ENCODE measurements at places on chromosomes 16 and 17.

DNA sequence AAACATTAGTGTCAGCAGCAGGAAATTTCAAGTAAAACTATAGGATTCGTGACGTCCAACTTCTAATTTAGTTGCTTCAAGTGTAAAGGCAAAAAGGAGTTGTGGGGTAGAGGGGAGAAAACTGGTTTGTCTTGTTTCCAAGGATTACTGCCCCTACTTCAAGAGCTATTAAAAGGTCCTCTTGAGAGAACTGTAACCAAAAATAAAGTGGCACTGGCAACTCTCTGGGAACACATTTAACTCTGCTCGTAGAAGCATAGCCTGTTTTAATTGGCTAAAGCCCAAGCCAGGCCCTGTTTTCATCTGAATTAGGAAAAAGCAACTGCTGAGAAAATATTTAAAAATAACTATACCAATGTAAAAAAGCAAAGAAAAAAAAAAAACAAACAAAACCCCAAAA, 51.8 kb upstream of the AKAP1 start:
- no peak for DNase-seq

- no peak for DNase-seq
Measured at GRCh38 chr17:62847426-62847825, 39.3 kb upstream of the MARCHF10 start.

GRCh38 chr16:81601008-81601428, 156.4 kb downstream of the CMIP start:
- DNase-seq = no peak

GRCh38 chr17:76444518-76445311, 8.2 kb downstream of the UBE2O start:
- no peak for DNase-seq

- no peak for DNase-seq
Measured at GRCh38 chr17:58172369-58173071, 5.7 kb downstream of the OR4D2 start.

DNA sequence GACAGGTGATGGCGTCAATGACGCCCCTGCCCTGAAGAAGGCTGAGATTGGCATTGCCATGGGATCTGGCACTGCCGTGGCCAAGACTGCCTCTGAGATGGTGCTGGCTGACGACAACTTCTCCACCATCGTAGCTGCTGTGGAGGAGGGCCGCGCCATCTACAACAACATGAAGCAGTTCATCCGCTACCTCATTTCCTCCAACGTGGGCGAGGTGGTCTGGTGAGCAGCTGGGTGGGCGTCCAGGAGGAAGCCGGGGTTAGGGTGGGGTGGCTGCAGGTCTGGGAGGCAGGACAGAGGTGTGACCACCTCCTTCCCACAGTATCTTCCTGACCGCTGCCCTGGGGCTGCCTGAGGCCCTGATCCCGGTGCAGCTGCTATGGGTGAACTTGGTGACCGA, 23.2 kb downstream of the RABEP2 start:
- no peak for DNase-seq

DNA sequence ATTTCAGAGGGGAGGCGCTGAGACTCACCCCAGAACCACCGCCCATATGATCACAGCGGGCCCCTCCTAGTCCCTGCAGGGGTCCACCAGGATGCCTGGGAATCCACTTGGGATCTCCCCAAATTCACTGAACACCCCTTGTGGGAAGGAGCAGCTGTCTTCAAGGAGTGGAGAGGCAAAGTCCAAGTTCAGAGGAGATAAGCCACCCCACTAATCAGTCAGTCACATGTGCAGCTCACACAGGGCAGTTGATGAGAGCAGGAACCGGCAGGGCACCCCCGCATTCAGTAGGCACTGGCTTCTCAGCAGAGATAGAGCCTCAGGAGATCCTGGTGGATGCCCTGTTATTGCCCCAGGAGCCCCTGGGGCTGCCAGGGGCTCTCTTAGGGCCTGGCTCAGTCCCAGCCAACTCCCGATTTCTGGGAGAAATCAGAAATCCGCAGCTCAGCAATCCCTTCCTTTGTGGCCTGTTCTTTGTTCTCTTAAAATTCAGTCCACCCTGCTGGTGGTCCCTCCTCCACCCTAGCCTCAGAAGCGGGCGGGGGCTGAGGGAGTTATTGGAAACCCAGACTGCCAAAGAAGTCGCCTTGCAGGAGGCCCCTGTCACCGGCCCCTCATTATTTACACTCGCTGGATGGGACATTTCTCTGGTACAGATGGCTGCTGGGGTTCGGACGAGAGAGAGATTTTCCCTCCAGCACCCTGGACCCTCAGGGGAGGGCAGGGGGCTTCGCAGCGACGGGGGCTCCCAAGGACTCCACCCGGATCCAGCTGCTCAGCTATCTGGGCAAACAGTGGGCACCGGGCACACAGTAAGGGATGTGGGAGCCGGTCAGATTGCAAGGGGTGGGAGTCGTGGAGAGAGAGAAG, 1.8 kb downstream of the CDC42EP4 start:
- no peak for DNase-seq

DNA sequence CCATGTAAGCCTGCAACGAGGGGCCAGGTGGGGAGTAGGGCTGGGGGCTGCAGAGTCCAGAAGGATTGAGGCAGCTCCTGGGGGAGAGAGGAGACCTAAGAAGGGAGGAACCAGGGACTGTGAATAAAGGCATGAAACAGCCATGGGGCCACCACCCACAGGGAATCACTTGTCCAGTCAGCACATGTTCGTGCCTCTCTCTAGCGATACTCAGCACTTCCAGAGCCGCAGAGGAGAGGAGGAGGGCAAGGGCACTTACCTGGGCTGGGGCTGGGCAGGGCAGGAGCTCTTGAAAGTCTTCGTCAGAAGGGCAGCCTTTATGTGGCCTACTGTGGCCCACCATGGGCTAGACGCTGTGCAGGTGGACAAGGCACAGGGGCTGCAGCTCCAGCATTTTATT, 24.2 kb downstream of the CACNA1G start:
- no peak for DNase-seq

GRCh38 chr17:67180275-67180674, 64.7 kb downstream of the HELZ start:
- no peak for DNase-seq

- no peak for DNase-seq
Measured at GRCh38 chr17:22505660-22506059, 813.3 kb downstream of the KCNJ18 start.

GRCh38 chr16:78659216-78659615, 559.8 kb downstream of the WWOX start:
- no peak for DNase-seq

- DNase-seq = no peak
Measured at GRCh38 chr16:69838489-69838888, 76.4 kb downstream of the WWP2 start.

GRCh38 chr16:78976212-78976611, 624.3 kb downstream of the MAF start:
- no peak for DNase-seq

GRCh38 chr17:38559880-38560230, 45.9 kb downstream of the SRCIN1 start:
- no peak for DNase-seq

DNA sequence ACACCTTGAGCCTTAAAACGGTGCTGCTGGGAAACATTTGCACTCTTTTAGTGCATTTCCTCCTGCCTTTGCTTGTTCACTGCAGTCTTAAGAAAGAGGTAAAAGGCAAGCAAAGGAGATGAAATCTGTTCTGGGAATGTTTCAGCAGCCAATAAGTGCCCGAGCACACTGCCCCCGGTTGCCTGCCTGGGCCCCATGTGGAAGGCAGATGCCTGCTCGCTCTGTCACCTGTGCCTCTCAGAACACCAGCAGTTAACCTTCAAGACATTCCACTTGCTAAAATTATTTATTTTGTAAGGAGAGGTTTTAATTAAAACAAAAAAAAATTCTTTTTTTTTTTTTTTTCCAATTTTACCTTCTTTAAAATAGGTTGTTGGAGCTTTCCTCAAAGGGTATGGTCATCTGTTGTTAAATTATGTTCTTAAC, 4.4 kb downstream of the SOX9 start:
- DNase-seq = no peak

DNA sequence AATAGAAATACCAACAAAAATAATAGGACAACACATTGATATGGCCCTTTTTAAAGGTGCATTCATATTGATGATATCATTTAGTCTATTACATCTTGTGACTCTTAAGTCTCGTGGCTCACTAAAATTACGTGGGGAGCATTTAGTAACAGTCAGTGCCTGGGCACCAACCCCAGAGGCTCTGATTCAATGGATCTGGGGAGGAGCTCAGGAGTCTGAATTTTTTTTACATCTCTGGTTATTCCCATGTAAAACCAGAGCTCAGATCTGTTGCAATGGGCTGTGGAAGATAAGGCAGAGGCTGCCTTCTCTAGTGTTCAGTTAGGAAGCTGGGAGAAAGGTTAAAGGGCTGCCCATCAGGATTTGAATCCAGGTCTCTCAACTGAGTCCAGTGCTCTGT, 549.9 kb upstream of the CDH5 start:
- DNase-seq = no peak

- DNase-seq = no peak
Measured at GRCh38 chr17:78412403-78412802, 34.0 kb downstream of the PGS1 start.

DNA sequence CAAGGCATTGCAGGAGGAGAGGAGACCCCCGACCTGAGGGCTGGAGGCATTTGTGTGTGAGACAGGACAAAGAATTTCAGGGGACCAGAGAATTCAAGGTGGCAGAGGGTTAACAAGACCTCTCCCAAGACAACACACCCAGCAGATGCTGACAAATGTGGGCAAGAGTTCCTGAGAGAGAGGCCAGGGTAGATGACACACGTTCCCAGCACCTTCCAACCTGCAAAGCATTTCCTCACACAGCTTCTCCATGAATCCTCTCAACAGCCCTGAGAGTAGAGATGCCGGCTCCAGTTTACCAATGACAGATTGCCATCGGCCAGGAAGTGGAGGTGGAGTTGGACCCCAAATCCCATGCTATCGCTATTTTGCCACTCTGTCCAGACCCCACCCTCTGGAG, 25.0 kb downstream of the WNT3 start:
- DNase-seq = no peak

DNA sequence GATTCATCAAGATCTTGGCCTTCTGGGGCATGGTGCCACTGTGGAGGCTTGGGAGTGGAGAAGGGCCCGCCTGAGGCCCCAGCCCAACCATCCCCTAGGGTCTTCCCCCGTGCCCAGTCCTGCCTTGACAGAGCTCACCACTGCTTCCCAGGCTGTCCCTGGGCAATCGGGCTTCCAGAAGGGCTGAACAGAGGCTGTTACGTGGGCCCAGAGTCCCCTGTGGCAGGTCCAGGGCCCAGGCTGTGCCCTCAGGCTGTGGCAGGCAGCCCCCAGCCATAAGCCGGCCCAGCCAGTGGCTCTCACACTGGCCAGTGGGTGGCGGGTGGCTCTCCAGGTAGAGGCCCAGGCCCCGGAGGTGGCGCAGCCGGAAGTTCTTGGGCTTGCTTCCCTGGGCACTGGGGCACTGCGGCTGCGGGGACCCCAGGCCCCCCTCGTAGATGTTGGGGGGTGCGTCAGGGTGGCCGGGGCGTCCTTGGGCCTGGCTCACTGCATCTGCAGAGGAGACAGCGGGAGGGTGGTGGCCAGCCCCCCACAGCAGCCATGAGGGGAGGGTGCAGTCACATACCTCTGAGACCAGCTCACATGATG, 809 bp downstream of the C16orf90 start:
- DNase-seq = no peak

GRCh38 chr17:15262291-15263205, 2.6 kb downstream of the PMP22 start:
- DNase-seq = no peak

DNA sequence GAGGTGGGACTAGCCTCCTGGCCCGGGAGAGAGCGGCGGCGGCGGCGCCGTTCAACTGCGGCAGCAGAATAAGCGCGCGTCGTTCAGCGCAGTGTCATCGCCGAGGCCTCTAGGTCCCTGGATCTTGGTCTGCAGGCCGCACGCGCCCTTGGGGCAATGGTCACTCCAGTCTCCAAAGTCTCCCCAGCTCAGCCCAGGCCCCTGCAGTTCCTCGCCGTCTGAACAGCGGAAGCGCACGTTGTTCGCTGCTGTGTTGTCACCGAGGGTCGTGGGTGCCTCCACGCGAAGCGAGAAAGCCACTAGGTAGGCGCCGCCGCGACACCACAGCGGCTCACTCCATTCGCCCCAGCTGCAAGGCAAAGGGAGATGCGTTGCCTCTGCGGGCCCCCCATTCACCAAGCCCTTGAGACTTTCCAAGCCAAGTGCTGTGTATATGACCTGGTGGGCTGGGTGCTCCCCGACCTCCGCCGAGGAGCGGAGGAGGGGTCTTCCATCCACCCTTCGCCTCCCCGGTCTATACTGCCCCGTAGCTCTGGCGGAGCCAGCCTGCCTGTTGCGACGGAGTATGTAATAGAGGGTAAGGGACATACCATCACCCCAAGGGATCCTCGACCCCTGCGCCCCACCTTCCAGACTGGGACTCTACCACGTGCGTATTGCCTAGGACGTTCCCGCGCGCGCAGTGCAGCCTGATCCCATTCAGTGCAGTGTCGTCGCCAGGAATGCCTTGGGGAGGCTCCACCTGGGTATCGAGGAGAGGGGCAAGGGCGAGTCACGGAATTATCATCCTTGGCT, 656 bp downstream of the VMO1 start:
- DNase-seq = no peak

GRCh38 chr17:77555741-77556291, 402.7 kb upstream of the TNRC6C start:
- no peak for DNase-seq

DNA sequence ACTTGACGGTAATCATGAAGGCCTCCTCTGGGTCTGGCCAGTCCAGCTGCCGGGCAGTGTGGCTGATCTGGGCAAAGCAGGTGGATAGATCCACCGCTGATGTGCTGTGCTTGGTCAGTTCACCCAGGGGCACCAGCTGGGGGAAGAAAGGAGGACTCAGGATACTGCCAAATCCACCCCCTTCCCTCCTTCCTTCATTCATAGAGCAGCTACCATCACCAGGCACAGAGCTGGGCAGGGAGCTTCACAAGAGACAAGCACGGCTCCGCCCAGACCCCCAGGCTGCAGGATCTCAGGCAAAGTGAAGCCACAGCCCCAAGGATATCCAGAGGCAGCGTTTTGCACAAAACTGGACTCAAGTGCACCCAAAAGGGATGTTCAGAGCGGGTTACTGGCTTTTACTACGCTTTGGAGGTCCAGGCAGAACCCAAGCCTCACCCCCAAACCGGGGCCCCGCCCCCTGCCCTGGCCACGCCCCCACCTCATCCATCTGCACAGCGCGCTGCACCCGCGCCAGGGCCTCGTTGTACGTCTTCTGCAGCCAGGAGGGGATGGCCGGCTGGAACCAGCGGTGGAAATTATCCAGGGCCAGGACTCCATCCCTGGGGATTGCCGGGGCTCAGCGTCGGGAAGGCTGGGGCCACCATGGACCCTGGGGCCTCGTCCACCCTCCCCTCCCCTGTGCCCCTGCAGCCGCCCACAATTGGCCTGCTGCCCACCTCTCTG, 9.1 kb downstream of the UNC13D start:
- no peak for DNase-seq

DNA sequence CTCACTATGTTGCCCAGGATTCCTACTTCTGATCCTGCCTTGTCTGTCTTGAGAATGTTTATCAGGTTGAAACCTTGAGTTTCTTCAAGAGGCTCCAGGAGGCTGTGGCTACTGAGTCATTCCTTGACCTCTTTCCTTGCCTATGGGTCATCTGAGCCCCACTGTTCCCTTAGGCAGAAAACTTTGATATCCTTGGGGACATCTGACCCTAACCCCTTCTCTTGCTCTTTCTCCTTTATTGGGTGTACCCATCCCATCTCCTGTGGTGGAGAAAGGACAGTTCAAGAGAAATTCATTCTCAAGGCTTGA, 12.5 kb downstream of the ARL4D start:
- DNase-seq = no peak

Measured in activated CD4-positive, CD25-positive, alpha-beta regulatory T cell (primary cell).